Activated CD4-positive, alpha-beta T cell treated with anti-CD3 and anti-CD28 coated beads, Interleukin-2, amount 10 ng/mL, durations not matched to agents 7 days and 5 days (primary cell): ENCODE measurements at places on chromosomes 3 and 15.

DNA sequence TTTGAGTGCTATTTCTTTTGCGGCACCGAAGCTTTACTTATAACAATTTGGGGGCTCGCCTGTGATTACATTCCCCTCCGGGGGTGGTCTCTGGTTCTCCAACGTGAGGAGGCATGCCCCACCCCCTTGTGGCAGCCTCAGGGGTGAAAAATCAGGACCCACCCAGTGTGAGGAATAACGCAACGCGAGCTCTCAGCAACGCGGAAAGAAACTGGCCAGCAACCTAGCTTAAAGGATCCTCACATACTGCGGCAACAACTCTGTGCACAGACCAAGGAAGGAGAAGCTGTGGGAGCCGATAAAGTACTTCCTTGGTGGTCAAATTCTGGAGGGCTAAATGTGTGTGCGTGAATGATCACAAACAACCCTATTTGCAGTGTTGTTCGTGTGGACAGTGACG is 5.8 kb downstream of the IQCF1 start:
- no peak overlapping the region for H3K27ac ChIP-seq
- no peak for DNase-seq
- H3K27me3 ChIP-seq = peaks cover 14% of the 10 kb centered on the region

DNA sequence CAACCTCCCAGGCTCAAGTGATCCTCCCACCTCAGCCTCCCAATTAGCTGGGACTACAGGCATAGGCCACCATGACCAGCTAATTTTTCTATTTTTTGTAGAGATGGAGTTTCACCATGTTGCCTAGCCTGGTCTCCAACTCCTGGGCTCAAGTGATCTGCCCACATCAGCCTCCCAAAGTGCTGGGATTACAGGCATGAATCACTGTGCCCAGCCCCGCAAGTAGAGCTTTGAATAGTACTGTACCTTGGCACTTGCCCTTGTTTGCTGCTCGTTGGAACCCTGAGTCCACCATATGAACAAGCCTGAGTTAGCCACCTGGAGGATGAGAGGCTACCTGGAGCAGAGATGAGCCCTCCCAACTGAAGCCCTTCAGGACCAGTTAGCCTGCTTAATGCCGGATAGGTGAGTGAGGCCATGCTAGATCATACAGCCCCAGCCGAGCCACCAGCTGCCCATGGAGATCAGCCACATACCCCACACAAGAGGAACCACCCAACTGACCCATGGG is 267.9 kb downstream of the SHQ1 start:
- no peaks in the 10 kb centered on the region for H3K27me3 ChIP-seq
- no peaks in the 10 kb centered on the region for H3K4me1 ChIP-seq
- H3K4me3 ChIP-seq = no peak overlapping the region

- H3K4me1 ChIP-seq = peaks cover 3% of the 10 kb centered on the region
- peak overlapping the region; percentile 33 for H3K4me3 ChIP-seq
- H3K27ac ChIP-seq = no peak overlapping the region
- H3K36me3 ChIP-seq = no peaks in the 10 kb centered on the region
- peak; percentile 29 for DNase-seq
- peaks cover 56% of the 10 kb centered on the region for H3K27me3 ChIP-seq
Measured at GRCh38 chr3:57078344-57078634, 17.8 kb downstream of the SPATA12 start.

DNA sequence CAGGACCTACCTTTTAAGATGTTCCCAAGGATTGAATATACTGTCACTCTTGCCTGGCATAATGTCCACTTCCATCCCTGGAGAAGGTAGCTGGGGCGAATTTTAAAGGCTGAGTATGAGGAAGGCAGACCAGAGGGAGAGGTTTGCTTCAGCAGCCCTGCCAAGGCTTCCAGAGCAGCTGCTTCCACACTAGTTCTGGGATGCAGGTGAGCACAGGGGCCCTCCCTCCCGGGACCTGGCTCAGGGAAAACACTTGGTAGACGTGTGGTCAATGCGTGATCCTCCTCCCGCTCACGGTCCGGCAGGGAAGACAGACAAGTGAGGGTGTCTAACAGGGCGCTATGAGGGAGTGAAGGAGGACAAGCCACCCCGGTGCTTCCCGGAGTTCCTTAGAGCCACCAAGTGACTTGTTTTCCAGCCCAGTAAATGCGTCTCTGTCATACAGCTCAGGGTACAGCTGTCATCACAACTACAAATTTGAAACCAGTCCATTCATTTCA is 327.6 kb downstream of the ARRDC4 start:
- no peak overlapping the region for H3K27ac ChIP-seq
- no peak overlapping the region for H3K4me3 ChIP-seq
- DNase-seq = no peak
- no peaks in the 10 kb centered on the region for H3K36me3 ChIP-seq

DNA sequence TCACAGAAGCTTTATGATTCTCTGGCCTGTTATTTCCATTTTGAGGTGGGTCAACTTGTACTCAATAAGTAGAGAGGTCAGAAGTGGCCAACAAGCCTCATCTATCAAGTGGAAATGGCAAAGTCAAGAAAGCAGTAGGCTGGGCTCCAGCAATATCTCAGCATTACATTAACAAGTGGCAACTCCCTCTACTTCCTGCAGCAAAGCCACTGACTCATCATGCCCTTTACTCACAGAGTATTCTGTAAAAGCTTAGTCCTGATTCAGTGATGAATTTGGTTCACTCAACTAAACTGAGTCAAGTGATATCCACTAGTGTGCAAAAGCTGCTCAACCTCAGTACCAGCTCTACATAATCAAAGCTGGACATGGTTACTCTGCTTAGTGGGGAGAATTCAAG is 954.6 kb downstream of the EPHA3 start:
- H3K27ac ChIP-seq = no peak overlapping the region
- no peak for DNase-seq
- no peaks in the 10 kb centered on the region for H3K4me1 ChIP-seq
- no peaks in the 10 kb centered on the region for H3K36me3 ChIP-seq

- peaks cover 16% of the 10 kb centered on the region for H3K27me3 ChIP-seq
- no peak overlapping the region for H3K4me3 ChIP-seq
- H3K36me3 ChIP-seq = no peaks in the 10 kb centered on the region
- no peak for DNase-seq
- no peaks in the 10 kb centered on the region for H3K4me1 ChIP-seq
Measured at GRCh38 chr15:61499376-61499775, 270.3 kb upstream of the RORA start.

DNA sequence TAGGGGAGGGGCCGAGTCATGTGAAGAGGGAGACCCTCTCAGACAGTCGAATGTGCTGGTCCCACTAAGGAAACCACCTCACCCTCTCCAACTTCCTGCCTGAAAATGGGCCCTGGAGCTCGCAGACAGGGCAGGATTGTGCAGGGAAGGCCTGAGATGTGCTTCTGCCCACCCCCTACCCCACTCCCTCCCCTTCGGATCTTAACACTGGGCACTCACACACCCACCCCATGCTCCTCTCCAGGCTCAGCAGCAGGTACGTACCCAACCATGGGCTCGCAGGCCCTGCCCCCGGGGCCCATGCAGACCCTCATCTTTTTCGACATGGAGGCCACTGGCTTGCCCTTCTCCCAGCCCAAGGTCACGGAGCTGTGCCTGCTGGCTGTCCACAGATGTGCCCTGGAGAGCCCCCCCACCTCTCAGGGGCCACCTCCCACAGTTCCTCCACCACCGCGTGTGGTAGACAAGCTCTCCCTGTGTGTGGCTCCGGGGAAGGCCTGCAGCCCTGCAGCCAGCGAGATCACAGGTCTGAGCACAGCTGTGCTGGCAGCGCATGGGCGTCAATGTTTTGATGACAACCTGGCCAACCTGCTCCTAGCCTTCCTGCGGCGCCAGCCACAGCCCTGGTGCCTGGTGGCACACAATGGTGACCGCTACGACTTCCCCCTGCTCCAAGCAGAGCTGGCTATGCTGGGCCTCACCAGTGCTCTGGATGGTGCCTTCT is 20.0 kb downstream of the ATRIP start:
- H3K4me1 ChIP-seq = peaks cover 49% of the 10 kb centered on the region
- H3K4me3 ChIP-seq = peak overlapping the region; percentile 87
- H3K27ac ChIP-seq = peak overlapping the region; percentile 97
- peak; percentile 42 for DNase-seq
- H3K27me3 ChIP-seq = no peaks in the 10 kb centered on the region
- H3K36me3 ChIP-seq = peaks cover 51% of the 10 kb centered on the region

- no peaks in the 10 kb centered on the region for H3K27me3 ChIP-seq
- H3K27ac ChIP-seq = peak overlapping the region; percentile 72
- no peak overlapping the region for H3K4me3 ChIP-seq
- DNase-seq = peak; percentile 84
- H3K36me3 ChIP-seq = peaks cover 11% of the 10 kb centered on the region
Measured at GRCh38 chr15:40044717-40045571, 6.0 kb upstream of the SRP14 start.

GRCh38 chr3:123743121-123743520 is 141.0 kb downstream of the MYLK start:
- no peak for DNase-seq
- no peaks in the 10 kb centered on the region for H3K4me1 ChIP-seq
- H3K36me3 ChIP-seq = no peaks in the 10 kb centered on the region
- no peak overlapping the region for H3K4me3 ChIP-seq
- H3K27ac ChIP-seq = no peak overlapping the region

- no peaks in the 10 kb centered on the region for H3K27me3 ChIP-seq
- H3K27ac ChIP-seq = no peak overlapping the region
- DNase-seq = no peak
Measured at GRCh38 chr15:49323207-49323606, 99.8 kb upstream of the FGF7 start.

GRCh38 chr3:1381647-1382036 is 288.8 kb downstream of the CNTN6 start:
- H3K36me3 ChIP-seq = no peaks in the 10 kb centered on the region
- no peak overlapping the region for H3K27ac ChIP-seq
- H3K4me1 ChIP-seq = no peaks in the 10 kb centered on the region
- DNase-seq = no peak

- no peak overlapping the region for H3K4me3 ChIP-seq
- no peaks in the 10 kb centered on the region for H3K4me1 ChIP-seq
- no peak overlapping the region for H3K27ac ChIP-seq
- DNase-seq = no peak
- H3K27me3 ChIP-seq = peaks cover 5% of the 10 kb centered on the region
Measured at GRCh38 chr3:42736081-42736480, 33.5 kb upstream of the HHATL start.

- H3K27me3 ChIP-seq = peaks cover 4% of the 10 kb centered on the region
- H3K27ac ChIP-seq = no peak within 1 kb of the TSS
- no peak within 1 kb of the TSS for H3K4me3 ChIP-seq
- peaks cover 3% of the 10 kb centered on the region for H3K4me1 ChIP-seq
- no peaks in the 10 kb centered on the region for H3K36me3 ChIP-seq
Measured at GRCh38 chr3:45026038-45026437, at the start of gene CLEC3B. TSS of gene CLEC3B (plus strand) at chr3:45026303. CDS start at chr3:45026363, 60 bp downstream.

DNA sequence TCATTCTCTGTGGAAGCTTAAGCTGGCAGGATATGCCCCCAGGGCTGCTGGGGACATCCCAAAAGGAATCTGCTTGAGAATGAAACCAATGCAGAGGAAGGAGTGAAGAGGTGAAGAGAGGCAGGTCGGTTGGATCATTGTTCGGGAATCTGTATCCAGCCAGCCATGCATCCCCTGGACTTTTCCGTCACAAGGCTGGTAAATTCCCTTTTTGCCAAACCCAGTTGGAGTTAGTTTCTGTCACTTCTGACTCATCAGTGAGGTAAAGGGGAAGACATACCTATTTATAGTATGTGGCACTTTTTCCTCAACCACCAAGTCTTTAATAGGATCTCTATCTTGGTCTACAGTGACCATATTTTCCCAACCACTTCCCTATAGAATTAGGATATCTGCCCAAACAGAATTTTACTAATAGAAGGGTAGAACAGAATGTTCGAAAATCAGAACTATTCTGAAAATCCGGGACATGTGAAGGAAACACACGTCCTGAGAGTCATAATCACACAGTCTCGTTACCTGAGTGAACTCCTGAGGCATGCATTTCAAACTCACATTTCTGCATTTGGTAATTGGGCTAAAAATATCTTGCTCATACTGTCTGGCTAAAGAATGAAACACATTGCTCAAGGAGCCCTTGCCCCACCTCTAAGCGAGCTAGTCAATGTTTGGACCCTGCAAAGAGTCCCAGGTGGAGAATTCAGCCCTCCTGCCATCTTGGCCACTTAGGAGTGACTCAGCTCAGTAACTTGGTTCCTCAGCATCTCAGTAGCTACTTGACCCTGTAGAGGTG is 289.7 kb upstream of the ADAMTS9 start:
- DNase-seq = no peak
- H3K36me3 ChIP-seq = no peaks in the 10 kb centered on the region
- no peak overlapping the region for H3K4me3 ChIP-seq
- H3K27me3 ChIP-seq = no peaks in the 10 kb centered on the region

- H3K27ac ChIP-seq = no peak overlapping the region
- no peak overlapping the region for H3K4me3 ChIP-seq
- peaks cover 2% of the 10 kb centered on the region for H3K27me3 ChIP-seq
- no peaks in the 10 kb centered on the region for H3K36me3 ChIP-seq
- no peaks in the 10 kb centered on the region for H3K4me1 ChIP-seq
- DNase-seq = no peak
Measured at GRCh38 chr3:115698851-115699591, 75.7 kb downstream of the GAP43 start.

DNA sequence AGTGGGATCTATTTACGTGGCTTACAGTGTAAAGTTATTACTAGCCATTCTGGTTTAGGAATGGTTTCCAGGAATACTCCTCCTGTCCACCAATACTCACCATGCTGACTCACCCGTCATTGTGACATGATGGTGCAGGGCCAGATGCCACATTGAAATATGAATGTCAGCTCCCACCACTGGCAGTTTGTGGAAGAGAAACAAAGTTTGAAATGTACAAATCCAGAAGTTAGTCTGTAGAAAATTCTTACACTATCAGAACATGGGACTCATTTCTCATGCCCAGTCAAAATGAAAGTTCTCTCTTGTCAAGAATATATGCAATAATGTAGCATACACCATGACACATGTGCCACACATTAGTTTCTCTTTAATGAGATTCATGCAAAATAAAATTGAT is 14.4 kb upstream of the TSPAN3 start:
- H3K4me1 ChIP-seq = peaks cover 12% of the 10 kb centered on the region

- DNase-seq = no peak
- peaks cover 23% of the 10 kb centered on the region for H3K4me1 ChIP-seq
- H3K27me3 ChIP-seq = no peaks in the 10 kb centered on the region
Measured at GRCh38 chr3:197709135-197709534, 27.6 kb downstream of the RUBCN start.

DNA sequence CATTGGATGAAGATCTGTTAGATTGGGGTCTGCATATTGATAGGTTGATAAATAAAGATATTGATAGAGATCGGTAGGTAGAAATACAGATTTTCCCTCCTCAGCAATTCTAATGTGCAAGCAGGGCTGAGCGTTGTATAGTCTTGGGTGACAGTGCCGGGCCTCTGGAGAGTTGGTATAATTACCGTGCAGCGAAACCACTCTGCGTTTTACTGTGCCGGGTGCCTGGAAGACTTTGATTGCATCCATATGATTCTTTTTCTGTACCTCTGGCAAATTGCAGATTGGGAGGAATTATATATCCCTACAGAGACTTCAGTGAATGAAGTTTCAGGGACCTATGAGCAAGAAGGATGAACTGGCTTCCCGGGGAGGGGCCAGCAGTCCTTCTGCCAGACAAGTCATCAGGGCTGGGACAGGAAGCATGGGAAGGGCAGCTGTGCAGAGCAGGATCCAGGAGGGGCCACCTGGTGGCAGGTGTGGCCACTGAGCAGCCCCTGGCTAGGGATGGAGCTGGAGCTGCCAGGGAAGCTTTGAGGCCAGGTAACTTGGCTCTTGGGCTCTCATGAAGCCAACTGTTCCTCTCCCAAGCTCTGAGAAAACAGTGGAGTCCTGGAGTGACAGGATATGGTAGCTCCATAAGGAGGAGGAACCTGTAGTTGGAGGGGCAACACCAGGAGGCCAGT is 132.5 kb downstream of the APBA2 start:
- no peak overlapping the region for H3K4me3 ChIP-seq
- no peak for DNase-seq
- no peaks in the 10 kb centered on the region for H3K36me3 ChIP-seq
